ENCODE measurements at places on chromosomes 4 and X. TPM values are rescaled to one million over a fixed set of nuclear protein-coding genes. Genes with fewer than 3 reads are reported as not detected.

The KLHL34 gene
- not detected for total RNA-seq

The SCML2 gene
- 1.5 TPM for total RNA-seq

The LRCH2 gene
- 11.1 TPM for total RNA-seq

The TMEM128 gene
- 20.4 TPM for total RNA-seq

The BRS3 gene
- not detected for total RNA-seq

GRCh38 chrX:86348669-86349068 is 200.4 kb downstream of the DACH2 start:
- no peak for DNase-seq

DNA sequence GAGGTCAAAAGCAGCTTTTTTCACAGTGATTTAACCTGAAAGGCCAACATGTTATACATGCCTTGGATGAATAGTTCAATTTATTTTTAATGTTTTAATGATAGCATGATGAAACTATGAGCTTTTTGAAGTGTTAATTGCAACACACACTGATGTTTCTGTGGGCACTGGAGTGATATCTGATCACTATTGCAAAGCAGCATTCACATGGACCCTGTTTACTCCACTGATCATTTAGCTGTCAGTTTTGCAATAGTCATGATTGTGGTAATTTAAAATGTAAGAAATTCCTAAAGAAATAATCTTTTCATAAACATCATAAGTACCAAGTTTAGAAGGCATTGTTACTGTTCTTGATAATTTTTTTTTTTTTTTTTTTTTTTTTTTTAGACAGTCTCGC is 74.1 kb downstream of the ARSJ start:
- no peak for DNase-seq

DNA sequence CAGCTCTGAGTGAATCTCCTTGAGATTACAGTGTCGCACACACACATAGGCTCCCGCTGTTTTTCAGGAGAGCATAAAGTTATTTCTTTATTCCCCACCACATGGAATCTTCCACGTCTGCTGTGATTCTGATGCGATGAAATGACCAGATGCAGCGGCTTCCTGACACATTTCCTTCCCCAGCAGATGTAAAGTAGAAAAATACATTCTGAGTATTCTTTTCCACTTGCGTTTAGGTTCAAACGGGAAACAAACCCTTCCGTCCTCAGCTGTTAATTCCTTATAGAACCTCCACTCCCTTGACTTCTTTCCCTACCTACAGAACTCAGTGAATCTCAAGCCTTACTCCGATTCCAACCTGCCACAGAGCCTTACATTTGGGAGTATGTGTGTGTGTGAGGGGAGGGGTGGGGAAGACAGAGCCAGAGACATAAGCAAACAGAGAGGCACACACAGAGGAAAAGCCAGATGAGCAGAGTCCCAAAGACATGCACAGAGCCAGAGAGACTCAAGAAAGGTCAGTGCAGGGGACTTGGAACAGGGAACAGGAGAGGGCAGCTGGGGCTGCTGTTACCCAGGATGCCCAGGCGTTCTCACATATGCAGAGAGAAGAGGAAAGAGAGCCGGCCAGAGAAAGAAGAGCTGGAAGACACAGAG is 47.3 kb downstream of the SETD7 start:
- DNase-seq, result no peak

DNA sequence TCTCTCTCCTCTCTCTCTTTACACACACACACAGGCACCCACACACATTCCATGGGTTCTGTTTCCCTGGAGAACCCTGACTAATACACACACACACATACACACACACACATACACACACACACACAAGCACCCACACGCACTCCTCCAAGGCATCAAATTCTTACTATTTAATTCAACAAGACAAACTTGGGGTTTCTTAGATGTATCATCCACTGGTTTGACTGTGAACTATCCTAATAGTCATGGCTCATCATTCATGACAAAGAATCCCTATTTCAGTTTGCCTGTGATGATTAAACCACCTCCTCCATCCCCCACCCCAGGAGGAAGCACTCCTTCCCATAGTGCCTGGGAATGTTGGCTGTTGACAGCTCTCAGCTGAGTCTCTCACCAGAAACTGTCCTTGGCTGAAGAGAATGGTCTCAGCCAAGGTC is 98.2 kb downstream of the USP46 start:
- DNase-seq, result peak; percentile 43

- peak; percentile 96 for DNase-seq
These were observed 904.1 kb upstream of the EPHA5 start for GRCh38 chr4:66574145-66574978.
